Activated CD8-positive, alpha-beta memory T cell treated with anti-CD3 and anti-CD28 coated beads, Interleukin-2, amount 10 ng/mL, durations not matched to agents 7 days and 5 days (primary cell): ENCODE measurements at places on chromosomes 3 and 15. TPM values are rescaled to one million over a fixed set of nuclear protein-coding genes. Genes with fewer than 3 reads are reported as not detected.
A peak's percentile ranks its signal among the peaks of the same experiment; 100 is the strongest.

DNA sequence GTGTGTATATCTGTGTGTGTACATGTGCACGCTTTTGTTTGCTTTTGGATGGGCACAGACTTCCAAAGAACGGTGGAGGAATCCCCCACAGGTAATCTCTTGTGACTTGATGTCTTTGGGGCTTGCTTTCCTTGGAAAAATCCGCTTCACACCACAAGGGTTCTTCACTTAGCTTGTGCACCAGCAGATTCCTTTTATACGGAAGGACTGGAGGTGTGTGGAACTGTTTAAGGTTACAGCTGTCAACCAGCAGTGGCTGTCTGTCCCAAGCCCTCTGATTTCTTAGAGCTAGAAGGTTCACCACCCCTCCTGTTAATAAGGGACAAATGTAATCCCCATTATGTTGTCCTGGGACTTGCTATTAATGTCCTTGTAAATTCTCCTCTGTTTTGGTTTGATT, 193.5 kb downstream of the ITPR1 start:
- DNase-seq: no peak
- no peaks in the 10 kb centered on the region for H3K27me3 ChIP-seq
- H3K4me3 ChIP-seq: no peak overlapping the region
- no peak overlapping the region for H3K27ac ChIP-seq
- peaks cover 70% of the 10 kb centered on the region for H3K36me3 ChIP-seq

- H3K4me3 ChIP-seq: no peak overlapping the region
- H3K4me1 ChIP-seq: no peaks in the 10 kb centered on the region
- no peak for DNase-seq
- no peak overlapping the region for H3K27ac ChIP-seq
- H3K27me3 ChIP-seq: no peaks in the 10 kb centered on the region
These were observed 35.7 kb upstream of the BHLHE40 start for GRCh38 chr3:4943549-4943948.

DNA sequence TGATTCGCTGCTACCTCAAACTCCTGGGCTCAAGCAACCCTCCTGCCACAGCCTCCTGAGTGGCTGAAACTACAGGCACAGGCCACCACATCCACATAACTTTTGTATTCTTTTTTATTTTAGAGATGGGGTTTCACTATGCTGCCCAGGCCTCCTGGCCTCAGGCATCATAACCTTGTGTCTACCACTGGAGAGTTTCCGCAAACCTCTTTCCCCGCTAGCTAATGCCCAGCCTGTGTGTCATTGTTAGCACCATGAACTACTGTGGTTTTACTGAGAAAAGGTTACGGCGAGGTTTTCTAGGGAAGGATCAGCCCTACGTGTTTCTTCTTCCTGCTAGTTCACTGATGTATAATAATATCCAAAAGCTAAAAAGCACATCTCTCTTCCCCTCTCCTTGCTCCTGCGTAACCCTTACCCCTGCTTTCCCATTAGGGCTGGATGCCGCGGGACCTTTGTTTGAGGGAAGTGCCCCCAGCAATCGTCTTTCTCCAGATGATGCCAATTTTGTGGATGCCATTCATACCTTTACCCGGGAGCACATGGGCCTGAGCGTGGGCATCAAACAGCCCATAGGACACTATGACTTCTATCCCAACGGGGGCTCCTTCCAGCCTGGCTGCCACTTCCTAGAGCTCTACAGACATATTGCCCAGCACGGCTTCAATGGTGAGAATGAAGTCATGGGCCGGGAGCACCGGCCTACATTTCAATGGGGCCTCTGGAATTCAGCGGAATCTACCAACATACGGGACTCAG, 113.7 kb downstream of the LIPC start:
- H3K4me1 ChIP-seq: peaks cover 39% of the 10 kb centered on the region
- H3K36me3 ChIP-seq: peaks cover 12% of the 10 kb centered on the region
- peak; percentile 89 for DNase-seq
- H3K4me3 ChIP-seq: peak overlapping the region; percentile 9
- H3K27ac ChIP-seq: peak overlapping the region; percentile 94

DNA sequence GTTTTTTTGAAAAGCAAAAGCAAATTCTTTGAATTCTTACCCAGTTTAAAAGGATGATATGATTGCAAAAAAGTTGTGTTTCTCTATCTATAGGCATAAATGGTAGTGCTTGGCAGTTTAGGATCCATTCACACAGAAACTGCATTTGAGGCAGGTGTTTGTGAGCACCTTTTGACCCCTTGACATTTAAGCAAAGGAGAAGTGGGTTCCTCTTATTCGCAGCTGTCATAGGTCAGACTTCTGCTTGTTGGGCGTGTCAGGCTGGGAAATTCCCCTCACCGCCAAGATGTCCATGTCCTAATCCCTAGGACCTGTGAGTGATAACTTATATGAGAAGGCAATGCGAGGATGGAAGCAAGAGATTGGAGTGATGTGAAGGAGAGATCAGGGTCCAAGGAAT, 67.4 kb downstream of the SH3GL3 start:
- no peaks in the 10 kb centered on the region for H3K4me1 ChIP-seq
- DNase-seq: no peak
- no peak overlapping the region for H3K27ac ChIP-seq
- no peaks in the 10 kb centered on the region for H3K36me3 ChIP-seq
- no peak overlapping the region for H3K4me3 ChIP-seq

DNA sequence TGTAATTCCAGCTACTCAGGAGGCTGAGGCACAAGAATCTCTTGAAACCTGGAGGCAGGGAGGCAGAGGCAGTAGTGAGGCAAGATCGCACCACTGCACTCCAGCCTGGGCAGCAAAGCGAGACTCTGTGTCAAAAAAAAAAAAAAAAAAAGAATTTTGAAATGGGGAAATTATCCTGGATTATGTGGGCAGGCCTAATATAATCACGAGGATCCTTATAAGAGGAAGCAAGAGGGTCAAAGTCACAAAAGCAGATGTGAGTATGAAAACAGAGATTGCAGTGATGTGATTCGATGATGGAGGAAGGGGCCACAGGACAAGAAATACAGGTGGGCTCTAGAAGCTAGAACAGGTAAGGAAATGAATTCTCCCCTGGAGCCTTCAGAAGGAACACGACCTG, 159.6 kb downstream of the LEKR1 start:
- H3K27me3 ChIP-seq: peaks cover 2% of the 10 kb centered on the region
- no peaks in the 10 kb centered on the region for H3K4me1 ChIP-seq
- no peak for DNase-seq
- H3K4me3 ChIP-seq: no peak overlapping the region
- H3K27ac ChIP-seq: no peak overlapping the region

DNA sequence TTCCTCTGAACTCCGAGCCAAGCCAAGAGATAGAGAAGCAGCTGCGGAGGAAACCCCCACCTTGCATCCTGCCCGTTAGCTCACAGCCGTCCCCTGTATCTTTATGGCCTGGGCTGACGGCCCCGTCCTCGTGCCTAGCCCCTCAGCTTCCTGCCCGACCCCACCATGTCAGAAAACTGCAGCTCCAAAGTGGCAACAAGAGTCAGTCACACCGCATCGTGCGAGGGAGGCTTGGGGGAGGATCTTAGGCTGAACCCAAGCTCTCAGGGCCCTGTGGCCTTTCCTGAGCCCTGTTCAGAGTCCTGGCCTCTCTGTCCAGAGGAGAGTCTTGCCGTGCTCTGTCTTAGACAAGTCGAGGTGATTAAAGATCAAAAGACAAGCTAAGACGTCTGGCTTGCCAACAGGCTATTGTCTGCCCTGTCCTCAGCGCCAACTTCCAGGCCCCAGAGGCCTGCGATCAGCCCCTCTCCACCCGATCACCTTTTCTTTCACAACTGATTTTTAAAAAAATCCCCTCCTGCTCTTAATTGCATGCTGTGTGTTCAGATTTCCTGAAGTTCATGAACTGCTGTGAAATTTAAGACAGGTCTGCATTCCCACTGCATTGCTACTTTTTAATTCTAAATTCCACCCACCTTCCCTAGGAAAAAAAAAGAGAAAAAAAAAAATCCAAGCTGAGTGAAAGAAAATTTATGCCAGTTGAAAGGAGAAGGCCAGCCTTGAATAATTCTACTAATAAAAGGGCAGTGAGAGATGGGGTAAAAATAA, 89.7 kb upstream of the WNT5A start:
- H3K4me3 ChIP-seq: no peak overlapping the region
- H3K36me3 ChIP-seq: no peaks in the 10 kb centered on the region
- no peaks in the 10 kb centered on the region for H3K27me3 ChIP-seq
- H3K27ac ChIP-seq: no peak overlapping the region

- H3K4me3 ChIP-seq: no peak overlapping the region
- no peak for DNase-seq
- no peak overlapping the region for H3K27ac ChIP-seq
- H3K4me1 ChIP-seq: no peaks in the 10 kb centered on the region
- no peaks in the 10 kb centered on the region for H3K27me3 ChIP-seq
These were observed 30.7 kb upstream of the TUSC7 start for GRCh38 chr3:116678853-116679252.

- H3K27me3 ChIP-seq: no peaks in the 10 kb centered on the region
- peaks cover 5% of the 10 kb centered on the region for H3K36me3 ChIP-seq
- no peak overlapping the region for H3K27ac ChIP-seq
- no peak overlapping the region for H3K4me3 ChIP-seq
- H3K4me1 ChIP-seq: peaks cover 65% of the 10 kb centered on the region
- no peak for DNase-seq
These were observed 4.2 kb downstream of the MAPKBP1 start for GRCh38 chr15:41778521-41778920.

- H3K27me3 ChIP-seq: no peaks in the 10 kb centered on the region
- H3K4me3 ChIP-seq: no peak overlapping the region
- H3K4me1 ChIP-seq: peaks cover 54% of the 10 kb centered on the region
- H3K27ac ChIP-seq: no peak overlapping the region
These were observed 57.1 kb upstream of the MBNL1 start for GRCh38 chr3:152211655-152212054.

- H3K27ac ChIP-seq: peak within 1 kb of the TSS; percentile 82
- peaks cover 22% of the 10 kb centered on the region for H3K4me1 ChIP-seq
- DNase-seq: peak; percentile 75
- H3K4me3 ChIP-seq: peak within 1 kb of the TSS; percentile 81
These were observed at the start of gene SLC49A4 for GRCh38 chr3:122794779-122795673. Gene SLC49A4 (plus strand): TSS chr3:122795069. CDS start chr3:122795193, 124 bp downstream.

DNA sequence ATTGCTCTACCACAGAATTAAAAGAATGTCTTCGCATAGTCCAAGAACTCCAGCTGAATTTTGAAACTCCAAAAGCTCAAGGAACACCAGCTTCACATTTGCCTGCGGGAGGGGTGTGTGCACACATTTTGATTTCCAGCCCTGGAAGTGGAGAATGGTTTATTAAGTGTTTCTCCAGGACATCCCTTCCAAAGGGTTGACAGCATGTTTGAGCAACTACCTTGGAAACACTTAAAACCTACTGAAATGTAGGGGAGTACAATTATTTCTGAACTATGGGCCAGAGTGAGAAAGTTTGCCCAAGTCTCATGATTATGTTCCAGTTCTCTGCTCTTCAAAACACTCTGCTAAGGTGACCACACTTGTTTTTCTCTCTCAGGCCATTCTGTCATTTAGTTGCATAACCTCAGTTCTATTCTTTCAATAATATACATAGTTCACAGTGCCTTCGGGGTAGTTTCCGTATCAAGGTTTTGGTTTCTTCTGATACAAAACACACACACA, 7.9 kb downstream of the ACP3 start:
- H3K27me3 ChIP-seq: peaks cover 32% of the 10 kb centered on the region
- H3K27ac ChIP-seq: no peak overlapping the region
- H3K4me3 ChIP-seq: no peak overlapping the region
- no peaks in the 10 kb centered on the region for H3K4me1 ChIP-seq

- peak overlapping the region; percentile 84 for H3K4me3 ChIP-seq
- H3K4me1 ChIP-seq: peaks cover 33% of the 10 kb centered on the region
- peak overlapping the region; percentile 90 for H3K27ac ChIP-seq
- peak; percentile 83 for DNase-seq
- no peaks in the 10 kb centered on the region for H3K36me3 ChIP-seq
These were observed 51.2 kb upstream of the ULK4 start for GRCh38 chr3:42012935-42013690.

- H3K4me1 ChIP-seq: no peaks in the 10 kb centered on the region
- no peak overlapping the region for H3K4me3 ChIP-seq
- H3K27me3 ChIP-seq: no peaks in the 10 kb centered on the region
- no peak overlapping the region for H3K27ac ChIP-seq
- peak; percentile 75 for DNase-seq
These were observed 130.5 kb upstream of the EIF1B start for GRCh38 chr3:40179016-40179415.

DNA sequence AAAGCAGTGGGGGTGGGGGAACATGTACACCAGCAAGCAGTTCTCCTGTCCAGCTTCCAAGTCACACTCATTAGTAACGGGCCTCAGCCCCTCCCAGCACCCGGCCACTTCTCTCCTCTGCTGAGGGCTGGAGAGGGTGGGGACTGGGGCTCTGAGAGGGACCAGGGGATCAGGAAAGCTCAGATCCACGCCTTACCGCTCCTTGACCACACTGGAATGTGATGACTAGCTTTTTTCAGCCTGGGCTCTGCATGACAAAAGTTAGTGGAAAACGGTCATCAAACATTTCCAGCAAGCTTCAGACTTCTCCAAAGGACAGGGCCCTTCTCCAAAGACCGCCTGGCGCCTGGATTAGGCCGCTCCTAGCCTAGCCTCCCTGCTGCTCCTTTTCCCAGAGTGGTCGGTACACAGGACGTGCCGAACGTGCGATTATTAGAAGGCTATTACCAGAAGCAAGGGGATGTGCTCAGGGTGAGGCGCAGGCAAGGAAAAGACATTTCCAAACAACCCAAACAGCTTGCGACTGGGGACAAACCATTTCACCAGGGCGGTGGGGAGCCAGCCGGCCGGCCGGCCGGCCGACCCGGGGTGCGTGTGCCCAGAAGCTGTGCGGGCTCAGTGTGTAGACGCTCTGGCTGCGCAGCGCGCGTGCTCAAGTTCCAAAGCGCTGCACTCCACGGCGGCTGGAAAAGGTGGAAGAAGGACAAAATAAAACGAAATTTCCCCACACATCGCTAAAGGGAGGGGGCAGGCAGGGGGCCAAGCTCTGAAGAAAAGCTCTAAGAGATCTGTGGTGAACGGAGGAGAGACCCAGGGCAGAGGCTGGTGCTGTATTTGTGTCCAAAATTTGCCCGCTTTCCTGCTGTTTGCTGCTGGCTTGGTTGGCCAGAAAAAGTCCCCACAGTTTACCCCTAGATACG, 51.0 kb upstream of the SSR3 start:
- H3K27ac ChIP-seq: peak overlapping the region; percentile 71
- peaks cover 3% of the 10 kb centered on the region for H3K36me3 ChIP-seq
- DNase-seq: no peak
- peaks cover 8% of the 10 kb centered on the region for H3K27me3 ChIP-seq
- peaks cover 43% of the 10 kb centered on the region for H3K4me1 ChIP-seq

GRCh38 chr15:68896178-68896577, 34.1 kb upstream of the SPESP1 start:
- no peaks in the 10 kb centered on the region for H3K4me1 ChIP-seq
- no peaks in the 10 kb centered on the region for H3K36me3 ChIP-seq
- peaks cover 46% of the 10 kb centered on the region for H3K27me3 ChIP-seq
- no peak overlapping the region for H3K4me3 ChIP-seq
- H3K27ac ChIP-seq: no peak overlapping the region

DNA sequence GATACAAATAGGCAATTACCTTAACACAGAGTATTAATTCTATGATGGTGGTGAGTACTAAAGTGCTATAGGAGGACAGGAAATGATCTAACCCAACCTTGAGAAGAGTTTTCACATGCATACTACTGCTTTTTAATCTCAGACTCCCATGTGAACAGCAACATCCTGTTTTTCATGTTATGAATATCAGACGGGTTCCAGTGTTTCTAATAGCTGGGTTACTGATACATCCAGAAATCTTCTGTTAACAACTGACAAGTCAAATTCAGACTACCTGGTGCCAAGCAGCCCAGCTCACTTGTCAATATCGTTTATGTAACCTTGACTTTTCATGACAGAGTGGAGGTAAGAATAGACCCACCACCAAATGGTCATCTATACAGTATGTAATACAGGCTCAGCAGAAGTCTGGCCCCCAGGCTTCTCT, 220.2 kb upstream of the COL8A1 start:
- no peaks in the 10 kb centered on the region for H3K36me3 ChIP-seq
- H3K27ac ChIP-seq: no peak overlapping the region
- no peak for DNase-seq
- no peaks in the 10 kb centered on the region for H3K27me3 ChIP-seq

GOLGA8J gene
- 0.88 TPM for total RNA-seq

UPK1B gene
- total RNA-seq: not detected

RBSN gene
- 15.7 TPM for total RNA-seq

CPN2 gene
- total RNA-seq: not detected

KNG1 gene
- total RNA-seq: not detected
